ENCODE measurements at places on chromosomes 3 and 15. TPM values are rescaled to one million over a fixed set of nuclear protein-coding genes. Genes with fewer than 3 reads are reported as not detected.

The WWTR1 gene
- 0.25 TPM for total RNA-seq

The KCTD6 gene
- total RNA-seq = 4.5 TPM

- peak; percentile 3 for DNase-seq
Measured at GRCh38 chr15:57503051-57503702, 88.5 kb upstream of the MYZAP start.

DNA sequence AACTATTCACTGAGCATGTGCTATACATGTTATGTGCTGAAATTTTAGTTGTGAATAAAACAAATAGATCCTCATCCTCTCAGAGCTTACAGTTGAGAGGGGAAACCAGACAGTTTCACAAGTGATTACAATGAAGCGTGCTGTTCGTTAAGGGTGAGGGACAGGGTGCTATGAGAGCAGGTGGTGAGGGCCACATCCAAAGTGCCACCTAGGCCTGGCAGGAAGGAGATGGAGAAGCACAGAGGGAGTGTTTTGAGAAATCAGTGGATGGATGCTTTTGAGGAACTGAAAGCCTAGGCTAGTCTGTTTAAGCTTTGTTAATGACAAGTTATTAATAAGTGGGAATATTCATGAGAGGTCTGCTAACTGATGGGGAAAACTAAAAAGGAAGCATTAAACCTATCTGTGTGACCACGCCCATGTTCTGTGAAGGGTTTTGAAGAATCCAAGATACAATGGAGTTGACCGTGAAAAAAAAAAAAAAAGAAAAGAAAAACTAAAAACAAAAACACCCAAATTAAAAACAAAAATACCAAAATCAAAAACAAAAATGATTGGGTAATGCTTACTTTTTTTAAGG, 7.3 kb downstream of the MCTP2 start:
- DNase-seq = no peak

GRCh38 chr3:112397556-112397955, 64.6 kb downstream of the CD200 start:
- DNase-seq = no peak

DNA sequence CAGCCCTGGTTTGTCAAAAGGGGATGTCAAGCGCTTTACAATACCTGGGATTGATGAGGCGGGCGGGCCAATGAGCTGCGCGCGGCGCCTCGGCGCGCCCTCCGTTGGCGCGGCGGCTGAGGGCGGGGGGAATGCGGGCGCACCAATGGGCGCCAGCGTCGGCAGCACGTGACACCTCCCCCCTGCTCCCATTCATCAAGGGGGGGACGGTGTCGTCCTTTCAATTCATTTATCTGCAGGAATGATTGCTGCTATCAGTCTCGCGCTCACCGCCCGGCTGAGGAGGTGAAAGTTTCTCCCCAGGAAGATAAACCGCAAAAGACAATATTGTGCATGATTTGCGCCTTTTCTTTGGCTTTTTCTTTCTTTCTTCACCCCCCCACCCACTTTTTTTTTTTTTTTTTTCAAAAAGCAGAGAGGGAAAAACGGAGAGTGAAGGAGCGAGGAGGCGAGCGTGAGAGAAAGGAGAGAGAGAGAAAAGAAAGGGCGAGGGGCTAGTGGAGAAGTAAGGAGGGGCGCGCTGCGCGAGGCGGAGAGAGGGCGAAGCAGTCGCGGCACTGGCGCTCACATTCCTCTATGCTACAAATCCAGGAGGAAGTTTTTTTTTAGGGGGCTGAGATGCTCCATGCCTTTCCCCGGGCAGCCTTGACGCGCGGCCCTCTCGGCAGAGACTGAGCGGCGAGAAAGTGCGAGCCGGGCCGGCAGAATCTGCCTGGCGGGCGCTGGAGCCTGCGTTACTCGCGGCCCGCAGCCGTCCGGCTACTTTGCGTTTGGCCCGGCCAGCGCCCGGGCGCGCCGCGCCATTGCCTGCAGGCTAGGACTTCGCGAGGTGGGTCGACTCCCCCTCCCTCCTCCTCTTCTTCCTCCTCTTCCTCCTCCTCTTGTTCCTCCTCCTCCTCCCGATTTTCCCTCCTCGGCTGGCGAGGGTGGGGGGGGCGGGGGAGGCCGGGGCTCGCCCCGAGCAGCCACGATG, at the start of gene ZIC1:
Gene ZIC1, plus strand, starts transcription at position 223 of the 973 bp plus-strand sequence. Its CDS starts 748 bp downstream, at position 971.
- DNase-seq = no peak

- DNase-seq = no peak
Measured at GRCh38 chr3:184099806-184100686, 3.2 kb downstream of the HTR3E start.

DNA sequence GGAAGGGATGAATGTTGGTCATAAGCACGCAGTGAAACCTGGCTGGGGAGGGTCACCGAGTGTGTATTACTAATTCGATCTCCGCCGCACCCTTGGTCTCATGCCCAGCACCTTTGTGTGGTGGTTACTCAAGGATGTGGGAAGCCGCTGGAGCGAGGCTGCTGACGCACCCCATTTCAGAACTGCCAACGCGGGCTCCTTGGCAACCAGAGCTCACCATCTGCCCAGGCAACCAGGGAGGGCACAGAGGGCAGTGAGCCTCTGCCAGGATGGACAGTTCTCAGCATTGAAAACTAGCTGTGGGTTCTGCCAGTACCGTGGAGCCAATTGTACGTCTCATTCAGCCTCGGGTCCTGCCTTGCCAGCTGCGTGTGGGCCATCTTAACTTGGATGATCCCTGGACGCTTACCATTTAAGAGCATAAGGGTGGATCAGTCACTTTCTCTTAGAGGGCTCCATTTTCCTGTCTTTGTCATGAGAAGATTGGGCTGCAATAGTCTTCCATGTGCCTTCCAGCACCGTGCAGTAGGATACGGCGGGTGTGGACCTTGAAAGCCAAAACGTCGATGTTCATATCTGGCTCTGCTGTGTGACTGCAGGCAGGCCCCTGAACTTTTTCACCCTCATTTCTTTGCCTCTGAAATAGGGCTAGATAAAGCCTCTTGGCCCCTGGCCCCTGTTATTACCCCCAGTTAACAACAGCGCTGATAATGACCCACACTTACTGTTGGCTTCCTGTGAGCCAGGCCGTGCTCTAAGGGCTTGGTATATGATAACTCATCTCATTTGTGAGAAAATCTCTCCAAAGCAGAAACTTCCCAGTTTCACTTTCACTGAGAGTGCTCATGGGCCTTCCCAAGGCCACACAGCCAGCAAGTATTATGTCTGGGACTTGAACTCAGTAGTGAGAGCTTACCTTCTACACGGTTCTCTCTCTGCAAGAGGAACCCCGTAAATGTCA, 238.8 kb downstream of the OPA1 start:
- no peak for DNase-seq

DNA sequence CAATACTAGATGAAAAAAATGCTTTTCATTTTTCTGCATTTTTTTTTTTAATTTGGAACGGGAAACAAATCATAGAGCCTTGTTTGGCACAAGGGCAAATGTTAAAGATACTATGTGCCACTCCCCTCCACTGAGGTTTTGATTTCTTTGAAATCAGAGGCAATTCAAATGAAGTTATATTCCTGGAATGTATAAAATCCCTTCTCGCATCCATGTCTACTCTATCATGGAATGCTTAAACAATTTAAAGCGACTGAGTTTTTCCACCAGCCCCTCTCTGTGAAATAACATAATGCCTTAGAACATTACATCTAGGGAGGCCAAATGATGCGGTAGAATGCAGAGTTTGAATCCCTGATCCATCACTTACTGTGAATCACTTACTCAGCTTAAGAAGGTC, 69.7 kb downstream of the FMN1 start:
- no peak for DNase-seq

- no peak for DNase-seq
Measured at GRCh38 chr3:125351814-125352456, 23.2 kb downstream of the ZNF148 start.

DNA sequence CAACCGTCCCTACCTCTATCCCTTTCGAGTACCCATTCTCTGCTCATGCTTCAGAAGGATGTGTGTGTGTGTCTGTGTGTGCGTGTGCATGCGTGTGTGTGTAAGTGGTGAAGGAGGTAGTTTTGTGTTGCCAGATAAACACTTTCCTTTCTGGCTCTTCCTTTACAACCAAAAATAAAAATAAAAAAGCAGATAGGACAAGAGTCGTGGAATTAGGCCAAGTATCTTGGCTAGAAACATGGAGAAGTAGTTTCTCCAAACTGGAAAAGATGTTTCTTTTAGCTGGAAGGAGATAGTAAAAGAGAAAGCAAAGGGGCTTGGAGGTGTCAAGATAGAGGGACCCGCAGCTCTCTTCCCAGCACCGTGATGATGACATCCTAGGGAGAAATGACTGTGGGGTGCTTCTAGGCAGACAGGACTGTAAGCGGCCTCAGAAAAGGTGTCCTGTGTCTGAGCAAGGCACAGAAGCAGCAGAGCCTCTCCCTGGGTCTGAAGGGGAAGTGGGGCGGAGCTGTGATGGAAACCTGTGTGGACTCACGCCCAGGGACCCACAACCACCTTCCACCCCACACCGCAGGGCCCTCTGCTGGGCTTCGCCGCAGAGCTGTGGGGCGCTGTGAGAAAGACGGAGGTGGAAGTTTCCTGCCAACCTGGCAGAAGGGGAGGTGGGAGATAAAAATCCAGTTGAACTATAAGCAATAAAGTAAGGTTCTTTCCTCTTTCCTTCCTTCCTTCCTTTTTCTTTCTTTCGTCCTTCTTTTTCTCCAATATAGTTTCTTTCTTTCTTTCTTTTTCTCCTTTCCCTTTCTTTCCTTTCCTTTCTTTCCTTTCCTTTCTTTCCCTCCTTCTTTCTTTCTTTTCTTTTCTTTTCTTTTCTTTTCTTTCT, 35.3 kb downstream of the MUC20 start:
- DNase-seq = peak; percentile 45
